ENCODE measurements at places on chromosomes 2 and 18.

- no peak for DNase-seq
Observed at GRCh38 chr18:10057894-10058791, 144.3 kb downstream of the VAPA start.

DNA sequence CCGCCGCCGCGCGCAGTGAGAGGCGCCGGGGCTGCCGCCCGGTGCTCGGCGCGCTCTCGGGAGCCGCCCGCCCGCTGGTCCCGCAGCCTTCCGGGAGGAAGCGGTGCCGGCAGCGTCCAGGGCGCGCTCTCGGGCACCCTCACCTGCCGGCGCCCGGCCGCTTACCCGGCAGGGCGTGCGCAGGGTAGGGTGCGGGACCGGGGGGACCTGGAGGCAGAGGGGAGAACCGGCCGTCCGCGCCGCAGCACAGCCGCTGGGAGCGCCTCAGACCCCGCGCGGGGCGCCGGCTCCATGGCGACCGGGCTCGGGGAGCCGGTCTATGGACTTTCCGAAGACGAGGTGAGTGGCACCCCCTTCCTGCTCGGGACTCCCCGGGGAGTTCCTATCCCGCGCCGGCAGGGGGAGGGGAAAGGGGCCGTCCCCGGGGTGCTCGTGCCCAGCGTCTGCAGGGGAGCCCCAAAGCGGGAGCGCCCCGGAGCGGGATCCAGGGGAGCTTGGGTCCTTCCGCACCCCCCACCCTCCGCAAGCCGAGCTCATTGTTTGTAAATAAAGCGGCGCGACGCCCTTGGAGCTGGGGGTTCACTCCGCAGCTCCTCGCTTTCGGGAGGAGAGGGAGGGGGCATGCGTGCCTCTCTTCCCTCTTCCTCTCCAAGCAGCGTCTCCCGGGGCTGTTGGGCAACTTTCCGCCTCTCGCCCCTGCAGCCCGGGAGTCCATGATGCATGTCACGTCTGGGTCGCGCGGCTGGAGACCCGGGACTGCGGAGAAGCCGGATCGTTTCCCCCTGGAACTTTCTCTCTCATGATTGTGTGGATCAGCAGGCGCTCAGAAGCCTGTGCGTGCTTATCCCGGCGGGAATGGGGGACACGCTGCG, 580 bp downstream of the NEDD4L start:
- peak; percentile 21 for DNase-seq

GRCh38 chr18:36153771-36154170, 24.1 kb downstream of the ELP2 start:
- no peak for DNase-seq

DNA sequence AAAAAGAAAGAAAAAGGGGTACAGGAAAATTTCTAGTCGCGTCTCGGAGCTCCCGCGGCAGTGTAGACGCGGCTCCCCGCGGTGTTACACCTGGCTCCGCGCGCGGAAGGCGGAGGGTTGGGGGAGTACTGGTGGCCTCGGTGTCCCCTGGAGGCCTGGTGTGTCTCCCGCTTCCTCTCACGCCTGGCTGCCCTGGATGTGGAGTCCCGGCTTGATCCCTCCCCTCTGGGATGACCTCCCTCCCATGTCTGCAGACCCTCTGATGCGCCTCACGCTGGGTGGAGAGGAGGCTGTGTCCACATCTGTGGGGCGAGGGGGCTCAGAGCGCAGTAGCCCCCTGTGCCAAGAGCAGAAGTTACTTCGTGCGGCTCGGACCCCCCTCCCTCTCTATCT, 1.2 kb downstream of the KIF5C start:
- no peak for DNase-seq

- DNase-seq = no peak
Observed at GRCh38 chr2:24107-24506, 22.2 kb downstream of the FAM110C start.

GRCh38 chr18:2961821-2962220, 51.1 kb downstream of the LPIN2 start:
- DNase-seq = no peak

GRCh38 chr2:187165936-187166610, 282.0 kb downstream of the CALCRL start:
- DNase-seq = no peak

DNA sequence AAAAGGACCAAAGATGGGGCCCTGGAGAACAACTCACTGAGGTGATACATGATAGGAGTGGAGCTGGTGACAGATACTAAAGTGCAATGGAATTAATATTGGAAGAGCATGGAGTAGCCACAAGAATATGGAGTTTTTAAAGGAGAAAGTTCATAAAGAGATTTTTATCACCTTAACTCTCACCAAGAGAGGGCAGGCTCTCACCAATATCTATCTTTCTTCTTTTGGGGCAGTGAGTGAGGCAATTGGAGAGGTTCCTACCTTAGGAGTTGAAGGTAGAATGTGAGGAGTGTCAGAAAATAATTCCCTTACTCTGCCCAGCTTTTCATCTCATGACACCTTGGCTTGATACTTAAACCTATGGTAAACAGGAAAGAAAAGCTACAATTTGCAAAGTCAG, 233.7 kb upstream of the CWC22 start:
- no peak for DNase-seq

GRCh38 chr18:36187193-36187825, at the start of gene MOCOS:
Gene MOCOS, plus strand, starts transcription at chr18:36187497. Its CDS starts 43 bp downstream, at chr18:36187540.
- no peak for DNase-seq

DNA sequence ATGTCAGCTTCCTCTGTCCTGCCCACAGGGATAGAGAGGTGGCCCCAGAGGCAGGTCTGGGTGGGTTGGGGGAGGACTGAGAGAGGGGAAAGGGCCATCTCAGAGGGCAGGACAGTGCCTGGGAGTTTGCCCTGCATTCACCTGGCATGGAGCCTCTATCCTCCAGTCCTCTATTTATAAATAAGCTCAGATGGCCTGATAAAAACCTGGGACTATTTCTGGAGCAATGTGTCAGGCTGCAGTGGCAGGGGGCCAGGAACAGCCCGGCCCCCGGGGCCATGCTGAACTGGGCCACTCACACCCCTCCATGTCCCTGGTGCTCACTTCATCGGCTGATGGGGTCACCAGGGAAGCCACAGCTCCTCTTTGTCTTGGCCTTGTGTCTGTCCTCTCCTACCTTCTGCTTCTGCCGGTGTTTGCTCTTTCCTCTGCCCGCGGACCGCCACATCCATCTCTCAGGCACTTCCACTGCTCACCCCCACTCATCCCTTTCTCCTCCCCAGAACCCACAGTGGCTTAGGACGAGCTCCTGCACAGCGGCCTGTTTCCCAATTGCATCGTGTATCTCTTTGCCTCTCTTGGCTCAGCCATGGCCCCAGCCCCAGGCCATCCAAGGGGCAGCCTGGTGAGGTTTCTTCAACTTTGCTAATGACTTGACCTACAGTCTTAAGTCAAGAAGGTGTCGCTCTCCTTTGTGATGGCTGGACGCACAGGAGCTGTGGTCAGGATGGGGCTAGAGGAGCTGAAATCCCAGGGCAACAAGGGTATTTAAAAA, 38.8 kb downstream of the SCTR start:
- no peak for DNase-seq

GRCh38 chr2:239973386-239973785, 51.8 kb downstream of the NDUFA10 start:
- DNase-seq = no peak

GRCh38 chr2:175111200-175111657, 56.8 kb downstream of the ATF2 start:
- DNase-seq = no peak

- DNase-seq = no peak
Observed at GRCh38 chr2:143732871-143733270, 603.7 kb downstream of the ARHGAP15 start.

DNA sequence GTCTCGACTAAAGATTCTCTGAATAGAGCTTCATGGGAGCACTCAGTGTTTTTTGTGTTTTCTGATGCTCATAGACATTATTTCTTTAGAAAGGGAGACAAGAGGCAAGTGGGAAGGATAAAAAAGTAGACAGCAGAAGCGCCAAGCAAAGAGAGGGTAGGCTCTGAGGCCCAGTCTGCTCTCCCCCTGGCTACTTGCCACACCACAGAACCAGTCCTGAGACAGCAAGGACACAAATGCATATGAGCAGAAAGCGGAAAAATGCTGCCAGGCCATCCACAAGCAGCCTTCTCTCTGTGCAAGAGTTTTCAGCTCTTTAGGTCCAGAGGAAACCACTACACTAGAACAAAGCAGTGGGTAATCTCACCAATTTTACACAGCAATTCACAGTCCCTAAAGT, 285.4 kb downstream of the ZNF521 start:
- no peak for DNase-seq

DNA sequence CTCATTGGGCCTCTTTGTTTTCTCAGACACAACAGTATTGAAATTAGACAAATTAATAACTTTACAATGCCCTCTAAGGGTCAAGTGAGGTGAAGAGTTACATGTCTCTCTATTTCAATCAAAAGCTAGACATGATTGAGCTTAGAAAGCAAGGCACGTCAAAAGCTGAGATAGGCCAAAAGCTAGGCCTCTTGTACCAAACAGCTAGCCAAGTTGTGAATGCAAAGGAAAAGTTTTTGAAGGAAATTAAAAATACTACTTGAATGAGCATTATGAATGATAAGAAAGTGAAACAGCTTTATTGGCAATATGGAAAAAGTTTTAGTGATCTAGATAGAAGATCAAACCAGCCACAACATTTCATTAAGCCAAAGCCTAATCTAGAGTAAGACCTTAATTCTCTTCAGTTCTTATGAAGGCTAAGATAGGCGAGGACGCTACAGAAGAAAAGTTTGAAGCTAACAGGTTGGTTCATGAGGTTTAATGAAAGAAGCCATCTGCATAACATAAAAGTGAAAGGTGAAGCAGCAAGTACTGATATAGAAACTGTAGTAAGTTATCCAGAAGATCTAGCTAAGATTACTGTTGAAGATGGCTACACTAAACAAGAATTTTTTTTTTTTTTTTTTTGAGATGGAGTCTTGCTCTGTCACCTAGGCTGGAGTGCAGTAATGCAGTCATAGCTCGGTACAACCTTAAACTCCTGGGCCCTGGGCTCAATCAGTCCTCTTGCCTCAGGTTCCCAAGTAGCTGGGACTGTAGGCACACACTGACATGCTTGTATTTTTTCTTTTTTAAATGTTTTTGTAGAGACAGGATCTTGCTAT, 65.5 kb downstream of the FAM117B start:
- DNase-seq = no peak

GRCh38 chr2:11968521-11968920, 222.1 kb downstream of the LPIN1 start:
- DNase-seq = no peak

GRCh38 chr18:37452015-37452414, 113.6 kb downstream of the CELF4 start:
- no peak for DNase-seq

- DNase-seq = no peak
Observed at GRCh38 chr2:207395535-207396251, 134.1 kb upstream of the CREB1 start.

GRCh38 chr2:104901037-104901881, 47.3 kb downstream of the POU3F3 start:
- DNase-seq = no peak

DNA sequence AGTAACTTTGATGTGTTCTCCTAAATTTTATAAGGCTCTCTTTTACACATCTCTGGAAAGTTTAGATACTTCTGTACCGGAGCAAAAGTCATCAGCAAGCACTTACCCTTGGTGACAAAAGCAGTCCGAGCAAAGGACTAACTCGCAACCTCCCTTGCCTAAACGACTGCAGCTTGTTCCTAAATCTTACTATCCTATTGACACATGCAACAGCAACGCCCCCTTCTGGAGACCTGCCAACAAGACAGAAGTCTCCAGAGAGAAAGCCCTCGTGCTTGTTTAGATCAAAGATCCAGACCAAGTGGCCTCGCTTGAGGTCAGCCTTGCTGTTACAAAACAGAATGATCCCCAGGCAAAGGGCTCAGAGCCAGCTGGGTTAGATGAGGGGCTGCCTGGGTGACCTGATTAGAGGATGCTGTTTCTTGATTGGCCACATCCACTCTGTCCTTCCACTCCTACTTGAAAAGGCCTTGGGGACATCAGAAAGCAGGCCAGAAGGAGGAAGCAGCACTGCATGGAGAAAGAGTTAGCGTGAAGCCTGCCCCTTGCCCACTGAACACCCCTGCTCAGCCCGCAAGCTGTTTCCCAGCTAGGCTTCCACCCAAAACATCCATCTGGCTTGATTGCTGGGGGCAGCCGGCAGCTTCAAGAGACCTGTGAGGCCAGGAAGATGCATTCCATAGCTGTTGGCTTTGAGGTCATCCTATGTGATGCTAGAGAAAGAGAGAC, 94.3 kb downstream of the HNRNPLL start:
- peak; percentile 78 for DNase-seq

- no peak for DNase-seq
Observed at GRCh38 chr18:45802814-45803492, 22.5 kb upstream of the SIGLEC15 start.

- DNase-seq = no peak
Observed at GRCh38 chr2:188319838-188320237, 28.2 kb downstream of the GULP1 start.

- no peak for DNase-seq
Observed at GRCh38 chr2:66515743-66516142, 80.8 kb downstream of the MEIS1 start.

- DNase-seq = no peak
Observed at GRCh38 chr2:11904029-11904428, 157.6 kb downstream of the LPIN1 start.

GRCh38 chr18:36580874-36581750, 247.7 kb downstream of the TPGS2 start:
- DNase-seq = no peak

DNA sequence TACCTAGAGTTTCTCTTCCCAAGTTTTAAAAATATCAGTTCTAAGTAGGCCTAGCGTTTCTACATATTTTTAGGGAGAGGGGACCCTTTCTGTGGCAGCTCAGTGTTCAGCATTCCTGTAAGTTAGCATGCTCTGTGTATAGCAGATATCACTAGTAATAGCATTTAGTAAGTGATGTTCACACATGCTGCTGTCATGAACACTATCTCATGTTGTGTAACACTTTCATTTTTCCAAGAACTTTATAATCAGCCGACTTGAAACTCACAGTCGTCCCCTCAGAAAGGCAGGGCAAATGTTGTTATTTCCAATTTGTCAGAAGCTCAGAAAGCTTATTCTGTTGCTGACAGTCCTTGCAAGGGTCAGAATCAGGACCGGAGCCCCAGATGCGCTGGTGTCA, 267.7 kb downstream of the ALPK2 start:
- no peak for DNase-seq

DNA sequence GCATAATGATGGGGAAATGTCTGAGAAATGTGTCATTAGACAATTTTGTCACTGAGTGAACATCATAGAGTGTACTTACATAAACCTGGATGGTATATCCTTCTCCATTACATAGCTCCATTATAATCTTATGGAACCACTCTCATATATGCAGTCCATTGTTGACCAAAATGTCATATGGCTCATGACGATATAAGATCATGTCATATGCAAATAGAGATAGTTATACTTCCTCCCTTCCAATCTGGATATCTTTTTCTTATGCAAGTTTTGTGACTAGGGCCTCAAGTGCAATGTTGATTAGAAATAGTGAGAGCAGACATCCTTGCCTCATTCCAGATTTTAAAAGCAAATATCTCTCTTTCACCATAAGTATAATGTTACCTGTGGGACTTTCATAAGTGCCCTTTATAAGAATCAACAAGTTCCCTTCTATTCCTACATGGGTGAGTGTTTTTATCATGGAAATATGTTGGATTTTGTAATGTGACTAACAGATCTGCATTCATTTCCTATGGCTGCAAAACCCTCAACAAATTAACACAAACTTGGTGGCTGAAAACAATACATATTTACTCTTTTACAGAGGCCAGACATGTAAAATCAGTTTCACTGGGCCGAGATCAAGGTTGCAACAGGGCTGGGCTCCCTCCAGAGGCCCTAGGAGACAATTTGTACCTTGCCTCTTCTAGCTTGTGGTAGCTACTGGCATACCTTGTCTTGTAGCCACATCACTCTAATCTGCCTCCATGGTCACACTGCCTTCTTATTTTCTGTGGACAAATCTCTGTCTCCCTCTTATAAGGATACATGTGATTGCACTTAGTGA, 21.6 kb upstream of the SULT1C4 start:
- no peak for DNase-seq
